Aorta (tissue), 5 donors: ENCODE measurements at places on chromosomes 11 and 22.

- DNase-seq, result no peak
These were observed 64.8 kb downstream of the APOL1 start for GRCh38 chr22:36317658-36318271.

DNA sequence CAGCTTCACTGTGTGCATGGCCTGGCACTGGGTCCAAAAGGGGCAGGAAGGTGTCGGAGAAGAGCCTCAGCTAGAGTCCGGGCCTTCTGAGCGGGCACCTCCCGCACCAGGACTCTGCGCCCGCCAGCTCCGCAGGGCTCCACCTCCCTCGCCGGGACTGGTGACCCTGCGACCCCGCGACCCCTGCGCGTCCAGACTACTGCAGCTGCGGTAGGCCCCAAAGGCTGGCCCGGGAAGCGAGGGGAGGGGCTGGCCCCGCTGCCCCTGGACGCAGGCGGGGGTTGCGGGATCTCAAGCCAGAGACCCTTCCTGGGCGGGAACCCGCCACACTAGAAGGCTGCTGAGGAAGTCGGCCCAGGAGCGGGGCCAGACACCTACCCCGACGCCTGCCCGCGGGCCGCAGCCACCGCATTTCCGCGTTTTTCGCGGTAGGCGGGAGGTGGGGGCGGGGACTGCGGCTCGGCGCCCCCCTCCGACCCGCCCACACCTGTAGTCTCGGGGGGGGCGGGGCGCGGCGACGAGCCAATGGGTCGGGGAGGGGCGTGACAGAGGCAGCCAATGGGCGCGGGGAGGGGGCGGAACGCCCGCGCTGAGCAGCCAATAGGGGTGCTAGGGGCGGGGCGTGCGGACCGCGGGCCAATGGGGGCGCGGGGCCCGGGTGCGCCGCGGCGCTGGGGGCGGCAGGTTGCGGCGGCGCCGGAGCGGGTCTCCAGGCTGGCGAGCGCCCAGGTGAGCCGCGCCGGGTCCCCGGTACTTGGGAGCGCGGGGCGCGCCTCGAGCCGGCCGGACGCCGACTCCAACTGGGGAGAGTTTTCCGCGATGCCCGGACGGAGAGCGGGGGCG is at the start of the genes LMNTD2 and RASSF7:
Gene LMNTD2, minus strand, starts transcription at position 434 of the 843 bp plus-strand sequence. Its CDS starts 22 bp downstream, at position 412.
Gene RASSF7, plus strand, starts transcription at position 666 of the 843 bp plus-strand sequence. CDS start 799 bp downstream, outside the sequence.
- peak; percentile 93 for DNase-seq

DNA sequence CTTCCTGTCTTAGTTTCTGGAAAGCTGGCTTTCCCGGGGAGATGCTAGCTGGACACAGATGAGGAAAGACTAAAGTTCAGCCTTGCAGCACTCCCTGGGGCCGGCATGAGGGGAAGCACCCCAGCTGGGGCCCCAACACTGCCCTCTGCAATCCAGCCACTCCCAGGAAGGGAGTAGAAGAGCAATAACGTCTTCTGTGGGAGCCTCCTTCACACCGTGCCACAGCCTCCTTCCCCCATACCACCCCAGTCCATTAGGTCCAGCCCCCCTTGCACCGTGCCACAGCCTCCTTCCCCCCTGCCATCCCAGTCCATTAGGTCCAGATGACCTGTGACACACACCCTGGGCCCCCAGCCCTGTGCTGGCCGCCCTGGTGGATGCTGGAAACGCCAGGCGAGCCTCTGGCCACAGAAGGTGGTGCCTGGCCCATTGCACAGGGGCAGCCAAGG is 44.1 kb upstream of the PRDM11 start:
- no peak for DNase-seq

DNA sequence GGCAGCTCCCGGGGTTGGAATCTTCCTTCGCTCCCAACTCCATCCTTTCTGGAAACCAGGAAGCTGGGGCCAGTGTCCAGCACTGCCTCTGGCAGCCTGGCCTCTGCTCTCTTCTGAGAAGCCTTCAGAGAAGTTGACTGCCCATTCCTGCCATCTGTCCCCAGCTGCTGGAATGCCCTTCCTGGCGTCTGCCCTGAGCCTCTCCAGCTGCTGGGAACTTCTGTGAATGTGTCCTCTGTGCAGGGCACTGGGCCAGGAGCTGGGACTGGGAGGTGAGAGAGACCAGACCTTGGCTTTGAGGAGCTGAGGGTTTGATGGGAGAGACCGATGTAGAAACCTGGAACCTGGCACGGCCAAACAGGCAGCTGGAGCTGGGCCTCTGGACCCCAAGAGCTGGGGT is 5.9 kb upstream of the SOX10 start:
- no peak for DNase-seq

- no peak for DNase-seq
These were observed 408 bp downstream of the PPP2R5B start for GRCh38 chr11:64924910-64925284.

DNA sequence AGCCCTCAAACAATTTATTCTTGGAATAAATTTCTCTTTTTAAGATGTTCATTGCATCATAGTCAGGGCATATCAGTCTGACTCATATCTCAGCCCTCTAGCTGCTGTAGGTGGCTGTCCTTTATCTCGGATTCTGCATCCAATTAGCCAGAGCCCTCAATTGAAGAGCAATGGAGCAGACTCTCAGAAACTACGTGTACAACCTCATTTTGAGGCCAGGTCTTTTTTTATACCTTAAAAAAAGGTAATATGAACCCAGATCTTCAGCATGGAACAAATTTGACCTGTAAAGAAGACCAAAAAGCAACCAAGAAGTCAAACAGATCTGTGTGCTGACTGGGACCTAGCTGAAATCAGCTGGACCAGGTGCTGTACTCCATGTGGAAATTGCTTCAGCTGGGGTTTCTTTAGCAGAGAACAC is 8.7 kb downstream of the OR52A5 start:
- DNase-seq, result no peak

- no peak for DNase-seq
These were observed 31.3 kb upstream of the TEAD1 start for GRCh38 chr11:12642806-12643428.

DNA sequence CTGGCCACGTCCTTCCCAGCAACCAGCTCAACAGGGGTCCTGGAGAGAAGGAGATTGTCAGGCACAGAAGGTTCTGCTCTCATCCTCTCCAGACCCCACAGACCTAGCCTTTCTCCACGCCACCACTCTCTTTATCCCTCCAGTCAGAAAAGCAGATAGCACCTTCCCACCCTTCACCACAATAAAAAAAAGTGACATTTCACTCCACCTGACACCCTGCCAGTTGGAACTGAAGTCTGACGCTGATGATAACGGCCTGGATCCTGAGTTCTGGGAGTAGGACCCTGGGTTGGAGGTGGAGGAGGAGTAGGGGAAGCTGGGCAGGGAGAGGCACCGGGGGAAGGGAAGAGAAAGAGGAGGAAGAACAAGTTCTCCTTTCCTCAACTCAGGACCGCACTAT is 127.5 kb upstream of the ANO1 start:
- DNase-seq, result peak; percentile 19

DNA sequence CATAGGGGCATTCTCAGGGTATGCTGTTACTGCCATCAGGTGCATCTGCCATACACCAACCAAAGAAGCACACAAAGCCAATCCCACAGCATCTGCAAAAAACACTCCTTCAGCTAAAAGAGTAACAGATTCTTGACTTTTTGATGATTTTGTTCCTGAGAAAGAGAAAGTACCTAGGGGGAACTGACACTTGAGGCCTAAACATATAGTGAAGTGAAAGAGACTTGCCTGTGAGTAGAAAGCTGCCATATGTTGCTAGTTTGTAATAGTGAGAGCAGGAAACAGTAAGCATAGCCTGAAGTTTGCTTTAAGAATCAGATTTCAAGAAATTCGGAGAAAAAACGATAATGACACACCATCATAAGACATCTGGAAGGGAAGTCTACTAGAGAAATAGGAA is 97.9 kb upstream of the CTSC start:
- no peak for DNase-seq

DNA sequence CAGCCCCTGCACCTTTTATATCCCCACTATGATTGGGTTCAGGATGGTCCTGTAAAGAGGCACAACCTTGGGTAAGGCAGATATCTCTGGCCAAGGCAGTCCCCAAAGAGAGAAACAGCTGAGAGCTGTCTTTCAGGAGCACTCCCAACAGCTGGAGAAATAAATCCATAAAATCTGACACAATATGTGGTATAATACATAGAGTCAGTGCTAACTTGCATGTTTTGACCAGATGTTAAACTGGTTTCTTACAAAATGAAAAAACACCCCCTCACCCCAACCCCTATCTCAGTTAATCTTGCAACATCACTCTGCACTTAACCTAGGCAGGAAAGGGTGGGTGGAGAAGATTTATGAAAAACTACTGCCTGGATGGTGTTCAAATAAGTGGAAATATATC is 44.0 kb upstream of the C11orf87 start:
- DNase-seq, result no peak

DNA sequence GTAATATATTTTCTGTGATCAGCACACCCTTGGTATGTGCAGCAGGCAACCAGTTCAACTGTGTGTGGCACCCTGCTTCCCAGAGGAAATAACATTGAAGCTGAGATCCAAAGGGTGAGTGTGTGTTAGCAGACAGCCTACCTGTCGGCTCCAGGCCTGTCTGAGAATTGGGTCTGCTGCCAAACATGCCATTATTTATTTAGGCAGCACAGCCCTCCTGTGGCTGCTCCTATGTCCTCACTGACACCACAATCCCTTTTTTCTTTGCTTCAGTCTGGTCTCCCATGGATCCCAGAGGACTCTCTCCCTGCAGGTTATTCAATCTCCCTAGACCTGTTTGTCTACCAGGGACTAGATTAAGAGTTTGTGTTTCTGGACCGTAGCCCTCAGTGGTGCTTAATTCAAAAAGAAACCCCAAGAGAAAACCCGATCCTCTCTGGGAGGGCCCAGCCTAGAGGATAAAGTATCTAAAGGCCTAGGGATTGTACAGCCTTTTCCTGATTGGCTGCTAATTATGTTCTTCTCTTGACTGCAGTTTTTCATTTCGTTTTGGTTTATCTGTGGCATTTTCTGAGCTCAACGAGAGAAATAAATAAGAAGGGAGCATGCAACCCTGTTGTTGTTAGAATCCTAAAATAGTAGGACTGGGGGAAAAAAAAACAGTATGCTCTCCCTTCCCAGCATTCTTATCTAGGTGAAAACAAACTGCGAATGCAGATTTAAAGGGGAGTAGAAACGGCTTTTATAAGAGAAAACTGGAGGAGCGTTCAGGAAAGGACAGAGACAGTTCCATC is 24.1 kb downstream of the KCNE3 start:
- no peak for DNase-seq

DNA sequence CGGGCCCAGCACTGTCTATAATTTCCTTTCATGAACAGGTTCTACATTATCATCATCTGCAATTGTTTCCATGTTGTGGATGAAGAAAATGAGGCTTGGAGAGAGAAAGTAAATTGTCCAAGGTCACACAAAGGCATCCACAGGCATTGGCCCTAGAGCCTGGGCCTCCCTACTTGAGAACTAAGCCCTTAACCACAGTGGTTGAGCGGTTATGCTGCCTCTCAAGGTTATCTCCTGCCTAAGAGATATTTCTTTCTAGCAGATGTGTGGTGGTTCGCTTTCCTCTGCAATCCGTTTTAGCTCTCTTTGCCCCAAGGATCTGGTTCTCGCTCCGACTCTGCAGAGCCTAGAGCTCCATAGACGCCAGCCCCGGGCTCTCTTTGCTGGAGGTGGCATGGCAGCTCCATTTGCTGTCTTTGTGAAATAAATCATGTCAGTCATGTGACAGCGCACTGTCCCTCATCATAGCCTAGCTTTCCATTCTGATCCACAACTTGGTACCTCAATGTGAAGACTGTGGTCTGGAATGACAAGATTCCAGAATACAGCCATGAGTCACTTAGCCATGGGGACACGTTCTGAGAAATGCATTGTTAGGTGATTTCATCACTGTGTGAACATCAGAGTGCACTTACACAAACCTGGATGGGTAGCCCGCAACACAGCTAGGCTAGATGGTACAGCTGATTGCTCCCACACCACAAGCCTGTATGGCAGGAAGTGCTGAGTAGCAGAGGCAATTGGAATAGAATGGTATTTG is 27.2 kb downstream of the RPS6KA4 start:
- DNase-seq, result no peak

DNA sequence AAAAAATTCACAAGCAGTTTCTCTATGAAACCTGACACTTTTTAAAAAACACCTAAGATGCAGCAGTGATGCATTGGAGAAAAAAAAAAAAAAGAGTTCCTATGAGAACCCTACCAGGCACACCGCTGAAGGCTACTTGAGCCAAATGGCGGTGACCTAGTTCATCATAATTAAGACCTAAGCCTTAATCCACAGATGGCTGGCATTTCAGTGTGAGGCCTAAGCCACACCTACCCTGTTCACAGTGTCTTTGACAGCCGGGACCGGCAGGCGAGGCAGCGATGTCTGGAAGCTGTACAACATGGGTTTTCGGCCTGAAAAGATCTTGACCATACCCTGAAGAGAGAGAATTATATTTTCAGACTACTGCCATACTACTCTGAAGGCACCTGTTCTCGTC is 38.0 kb downstream of the CPT1A start:
- DNase-seq, result no peak

GRCh38 chr11:75319035-75319877 is 32.2 kb downstream of the ARRB1 start:
- DNase-seq, result no peak

DNA sequence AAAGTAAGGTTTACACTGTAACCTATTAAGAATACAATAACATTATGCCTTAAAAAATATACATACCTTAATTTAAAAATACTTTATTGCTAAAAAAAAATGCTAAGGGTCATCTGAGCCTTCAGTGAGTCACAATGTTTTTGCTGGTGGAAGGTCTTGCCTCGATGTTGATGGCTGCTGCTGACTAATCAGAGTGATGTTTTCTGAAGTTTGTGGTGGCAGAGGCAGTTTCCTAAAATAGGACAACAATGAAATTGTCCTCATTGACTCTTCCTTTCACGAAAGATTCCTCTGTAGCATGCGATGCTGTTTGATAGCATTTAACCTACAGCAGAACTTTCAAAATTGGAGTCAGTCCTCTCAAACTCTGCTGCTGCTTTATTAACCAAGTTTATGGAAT is 97.6 kb downstream of the FAT3 start:
- DNase-seq, result no peak

GRCh38 chr11:11416502-11416901 is 63.5 kb upstream of the CSNK2A3 start:
- peak; percentile 77 for DNase-seq

GRCh38 chr11:60680455-60681119 is 18.8 kb upstream of the MS4A8 start:
- no peak for DNase-seq

DNA sequence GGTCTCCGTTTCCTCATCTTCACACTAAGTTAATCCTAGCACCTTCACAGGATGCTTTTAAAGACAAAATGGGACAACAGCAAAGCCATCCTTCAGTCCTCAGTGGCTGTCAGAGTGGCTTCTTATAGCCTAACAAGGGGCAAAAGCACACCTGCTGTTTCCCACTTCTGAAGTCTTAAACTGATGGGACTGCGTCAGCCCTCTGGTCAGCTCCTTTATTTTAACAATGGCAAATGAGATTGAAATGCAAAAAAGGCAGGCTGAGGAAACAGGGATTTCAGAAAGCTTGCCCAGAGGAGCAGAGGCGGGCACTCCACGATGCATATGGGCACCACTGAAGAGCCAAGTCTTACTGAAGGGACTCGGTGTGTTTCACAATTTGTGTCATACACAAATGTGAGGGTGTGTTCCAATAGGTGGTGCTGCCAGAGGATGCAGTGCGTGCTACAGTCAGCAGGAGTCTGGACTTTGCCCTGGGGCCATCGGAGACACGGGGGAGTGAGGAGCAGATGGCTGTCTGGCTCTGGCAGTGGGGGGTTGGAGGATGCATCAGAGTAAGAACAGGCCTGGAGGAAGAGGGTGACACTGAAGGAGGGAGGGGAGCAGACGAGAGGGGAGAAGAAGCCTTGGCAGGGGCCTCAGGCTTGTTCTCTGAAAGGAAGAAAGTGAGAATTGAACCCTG is 47.3 kb downstream of the TENM4 start:
- DNase-seq, result no peak
